ENCODE measurements at places on chromosomes 5 and 9.

GRCh38 chr9:129995409-129996160 is 47.4 kb downstream of the FNBP1 start:
- DNase-seq, result no peak

DNA sequence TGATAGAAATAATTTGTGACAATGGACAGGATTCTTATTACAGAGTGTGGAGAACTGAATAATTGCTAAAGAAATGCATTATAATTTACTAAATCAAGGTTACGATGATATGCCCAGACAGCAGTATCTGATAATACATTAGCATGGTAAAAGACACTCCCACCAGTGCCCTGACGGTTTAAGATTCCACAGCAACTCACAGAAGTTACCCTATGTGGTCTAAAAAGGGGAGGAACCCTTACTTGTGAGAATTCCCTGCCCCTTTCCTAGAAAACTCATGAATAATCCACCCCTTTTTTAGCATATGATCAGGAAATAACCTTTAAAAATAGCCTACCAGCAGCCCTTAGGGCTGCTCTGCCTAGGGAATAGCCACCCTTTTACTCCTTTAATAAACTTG is 244.7 kb upstream of the SLC24A2 start:
- DNase-seq, result no peak

- no peak for DNase-seq
Measured at GRCh38 chr9:95459851-95460517, 56.8 kb downstream of the PTCH1 start.

DNA sequence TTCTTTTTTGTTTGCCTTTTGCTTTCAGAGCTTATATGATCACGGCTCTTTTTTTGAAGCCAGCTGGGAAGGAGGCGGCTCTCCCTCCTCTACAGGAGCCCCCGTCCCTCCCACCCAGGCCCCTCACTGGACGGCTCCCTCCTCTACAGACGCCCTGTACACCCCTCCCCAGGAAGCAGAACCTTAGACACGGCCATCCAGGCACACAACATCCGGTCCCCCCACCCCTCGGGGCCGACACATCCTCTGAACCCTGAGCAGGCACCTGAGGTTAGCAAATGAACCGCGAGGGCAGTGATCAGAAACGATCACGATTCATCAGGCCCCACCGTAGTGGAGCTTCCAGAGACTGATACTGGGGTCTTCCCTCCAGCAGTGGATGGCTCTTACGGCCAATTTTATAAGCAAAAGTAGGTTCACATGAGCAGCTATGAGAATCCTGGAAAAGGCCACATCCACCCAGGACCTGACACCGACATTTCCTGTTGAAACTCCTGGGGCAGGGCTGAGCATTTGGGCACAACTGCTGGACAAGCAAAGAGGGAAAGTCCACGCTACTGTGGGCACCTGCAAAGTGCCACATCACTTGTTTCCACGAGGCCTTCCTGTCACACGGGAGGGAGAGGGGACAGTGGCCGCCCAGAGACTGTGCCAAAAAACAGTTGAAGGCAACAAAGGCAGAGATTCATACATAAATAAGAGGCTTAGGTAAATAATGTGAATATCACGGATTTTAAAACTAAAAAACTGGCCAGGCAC is 78.9 kb downstream of the SEMA4D start:
- peak; percentile 69 for DNase-seq

- DNase-seq, result no peak
Measured at GRCh38 chr5:141476132-141476911, 556 bp downstream of the PCDHGC3 start.

- DNase-seq, result no peak
Measured at GRCh38 chr9:34185778-34186551, 7.1 kb downstream of the UBAP1 start.

- no peak for DNase-seq
Measured at GRCh38 chr5:1545126-1545804, 21.5 kb upstream of the LPCAT1 start.

GRCh38 chr5:131019111-131019510 is 145.9 kb downstream of the HINT1 start:
- no peak for DNase-seq

GRCh38 chr5:116013936-116014335 is 18.3 kb upstream of the ARL14EPL start:
- DNase-seq, result no peak

Data from activated T-cell treated with anti-CD3 and anti-CD28 coated beads for 48 hours (primary cell).